ENCODE measurements at places on chromosomes 2 and 18.

DNA sequence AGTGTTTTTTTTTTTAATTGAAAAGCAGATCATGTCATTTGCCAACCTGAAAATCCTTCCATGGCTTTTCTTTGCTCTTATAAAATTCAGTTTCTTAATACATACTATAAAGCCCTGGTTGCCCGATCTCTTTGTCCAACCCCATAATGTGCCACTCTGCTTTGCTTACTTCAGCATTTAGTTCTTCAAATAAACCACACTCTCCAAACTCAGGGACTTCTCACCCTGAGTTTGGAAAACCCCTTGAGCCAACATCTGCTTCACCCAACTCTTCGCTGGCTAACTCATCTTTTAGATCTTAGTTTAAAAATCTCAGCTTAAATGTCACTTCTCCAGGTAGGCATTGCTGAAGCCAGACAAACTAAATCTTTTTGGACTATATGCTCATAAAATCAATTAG lies 1.3 kb upstream of the STAT1 start:
- DNase-seq = no peak

DNA sequence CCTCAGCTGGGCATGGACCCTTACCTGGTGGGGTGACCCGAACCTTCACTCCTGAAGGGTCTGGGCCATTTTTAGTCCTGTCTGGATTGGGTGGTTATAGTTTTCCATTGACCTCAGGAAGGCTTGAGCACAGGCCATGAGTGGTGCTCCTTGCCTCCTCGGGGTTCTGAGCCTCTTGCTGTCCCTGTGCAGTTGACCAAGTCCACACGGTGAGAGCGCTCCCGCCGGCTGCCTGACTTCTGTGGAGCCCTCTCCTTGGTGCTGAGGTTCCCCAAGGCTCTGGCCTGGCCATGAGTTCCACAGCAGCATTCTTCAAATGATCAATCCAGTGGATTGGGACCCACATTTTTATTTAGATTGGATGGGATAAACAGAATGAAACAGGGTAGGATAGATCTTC lies 159.5 kb downstream of the SEPTIN10 start:
- DNase-seq = no peak

- DNase-seq = no peak
These were observed 141.8 kb downstream of the HRH4 start for GRCh38 chr18:24602201-24602600.

GRCh38 chr2:195834836-195835235 lies 177.8 kb downstream of the SLC39A10 start:
- no peak for DNase-seq

- no peak for DNase-seq
These were observed 1.5 kb downstream of the TTC32 start for GRCh38 chr2:19899985-19900930.

GRCh38 chr2:101628030-101628392 lies 69.5 kb upstream of the MAP4K4 start:
- no peak for DNase-seq

DNA sequence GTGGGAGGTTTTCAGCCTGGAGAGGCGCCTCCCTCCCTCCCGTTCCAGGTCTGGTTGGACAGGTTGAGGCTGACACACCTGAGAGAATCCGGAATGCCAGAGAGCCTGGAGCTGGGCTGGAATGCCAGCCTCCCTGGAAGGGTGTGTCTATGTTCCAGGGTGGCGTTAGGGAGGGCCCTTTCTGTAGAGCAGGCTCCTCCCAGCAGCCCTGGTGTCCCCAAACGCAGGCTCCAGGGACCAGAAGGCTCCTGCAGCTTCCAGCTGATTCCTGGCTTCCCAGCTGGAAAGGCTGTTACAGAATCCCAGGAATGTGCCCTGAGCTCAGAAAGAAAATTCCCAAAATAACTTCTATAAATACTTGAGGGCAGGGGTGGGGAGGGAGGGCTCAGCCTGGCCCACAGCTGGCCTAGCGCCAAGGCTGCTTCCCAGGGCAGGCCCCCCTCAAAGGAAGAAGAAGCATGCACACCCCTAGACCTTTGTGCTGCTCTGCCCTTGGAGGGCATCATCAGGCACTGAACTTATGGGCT lies 85.4 kb downstream of the STPG4 start:
- no peak for DNase-seq

- DNase-seq = no peak
These were observed 36.2 kb downstream of the TNS1 start for GRCh38 chr2:217966423-217967070.

DNA sequence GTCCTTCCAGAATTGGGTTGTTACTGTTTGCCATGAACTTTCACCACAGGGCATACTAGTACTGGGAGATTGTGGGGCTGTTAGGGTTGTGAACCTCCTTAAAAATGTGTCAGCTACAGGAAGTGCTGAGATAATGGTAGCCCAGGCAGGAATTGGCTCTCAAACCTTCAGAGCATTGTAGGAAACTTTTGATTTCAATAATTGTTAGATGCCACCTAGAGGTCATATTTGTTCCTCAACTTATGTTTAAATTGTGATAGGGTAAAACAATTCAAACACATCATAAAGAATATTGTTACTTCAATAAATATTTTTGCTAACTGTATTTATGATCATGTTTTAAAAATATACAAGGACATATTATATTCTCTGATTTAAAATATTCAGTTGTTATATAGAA lies 594.6 kb downstream of the ADCYAP1 start:
- DNase-seq = no peak

DNA sequence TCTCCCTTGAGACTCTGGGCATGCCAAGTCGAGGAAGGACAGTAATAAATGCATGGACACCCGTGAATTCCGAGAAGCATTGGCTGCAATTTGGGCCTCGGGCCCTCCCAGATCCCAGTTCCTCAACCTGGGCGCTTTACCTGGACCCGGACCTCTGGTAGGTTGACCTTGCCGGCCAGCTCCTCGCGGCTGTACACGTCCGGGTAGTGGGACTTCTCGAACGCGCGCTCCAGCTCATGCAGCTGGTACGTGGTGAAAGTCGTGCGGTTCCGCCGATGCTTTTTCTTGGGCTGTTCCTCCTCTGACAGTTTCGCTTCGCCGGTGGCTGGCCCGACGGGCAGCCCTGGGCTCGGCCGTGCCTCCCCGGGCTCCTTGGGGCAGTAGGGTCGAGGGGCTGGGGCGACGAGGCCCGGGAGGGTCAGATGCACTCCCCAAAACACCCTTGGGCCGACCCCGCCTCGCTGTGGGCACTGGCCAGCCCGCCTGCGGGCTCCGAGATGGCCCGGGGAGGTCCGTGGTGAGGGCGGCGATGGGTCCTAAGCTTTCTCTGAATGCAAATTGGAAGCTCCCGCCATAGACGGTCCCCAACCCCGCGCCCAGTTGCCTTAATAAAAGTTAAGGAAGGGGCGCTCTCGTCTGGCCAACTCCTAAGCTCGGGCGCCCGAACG lies 899 bp downstream of the RAX start:
- no peak for DNase-seq

GRCh38 chr18:12048010-12048826 lies 45.4 kb upstream of the ANKRD62 start:
- DNase-seq = no peak

DNA sequence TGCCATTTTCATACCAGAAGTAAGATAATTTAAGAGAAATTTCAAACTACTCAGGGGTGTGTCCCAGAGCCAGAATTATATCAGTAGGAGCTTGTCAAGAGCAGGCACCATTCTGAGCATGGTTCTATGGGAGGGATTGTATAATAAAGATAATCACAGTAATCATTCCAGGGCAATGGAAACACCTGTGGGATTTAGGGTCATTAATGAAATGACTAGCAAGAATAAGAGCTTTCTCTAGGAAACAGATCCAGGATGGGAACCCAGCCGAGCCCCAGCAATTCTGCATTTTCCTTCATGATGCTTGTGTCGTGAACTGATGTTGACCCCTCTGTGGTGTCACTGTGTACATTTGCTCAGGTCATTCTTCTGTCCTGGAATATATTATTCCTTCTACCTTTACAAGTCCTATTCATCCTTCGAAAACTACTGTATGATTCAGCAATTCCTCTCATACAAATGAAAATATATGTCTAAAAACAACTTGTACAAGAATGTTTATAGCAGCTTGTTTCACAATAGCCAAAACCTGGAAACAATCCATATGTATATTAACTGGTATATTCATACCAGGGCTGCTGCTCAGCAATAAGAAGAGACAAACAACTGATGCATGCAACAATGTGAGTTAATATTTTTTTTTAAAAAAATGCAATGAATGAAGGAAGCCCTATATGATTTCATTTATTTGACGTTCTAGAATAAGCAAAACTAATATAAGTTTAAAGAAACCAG lies 687.8 kb upstream of the KLHL29 start:
- no peak for DNase-seq

DNA sequence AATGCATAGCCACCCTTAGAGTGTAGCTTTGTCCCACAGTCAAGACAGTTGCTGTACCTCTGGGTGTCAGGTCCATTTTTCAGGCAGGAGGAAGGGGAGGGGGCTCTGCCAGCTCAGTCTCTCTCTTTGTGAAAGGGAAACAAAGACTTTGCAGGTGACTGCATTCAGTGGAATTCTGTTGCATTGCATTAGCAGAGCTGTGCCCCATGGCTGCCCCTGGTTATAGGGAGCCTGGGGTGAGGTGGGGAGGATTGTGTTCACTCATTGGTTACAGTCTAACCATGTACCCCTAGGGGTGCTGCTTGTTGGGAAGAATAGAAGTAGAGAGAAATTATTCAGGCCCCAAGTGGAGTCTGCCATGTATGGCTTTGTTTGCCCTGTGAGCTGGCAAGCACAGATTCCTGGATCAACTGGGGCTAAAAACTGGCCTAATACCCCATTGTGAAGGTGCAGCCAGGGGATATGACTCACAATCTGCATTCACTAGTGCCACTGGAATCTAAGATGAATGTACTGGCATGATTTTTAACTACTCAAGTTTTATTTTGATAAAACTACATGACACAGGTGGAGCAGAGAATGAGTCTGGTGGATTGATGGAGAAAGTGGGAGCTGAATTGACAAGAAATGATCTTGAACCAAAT lies 118.4 kb downstream of the SH3BP4 start:
- DNase-seq = no peak

DNA sequence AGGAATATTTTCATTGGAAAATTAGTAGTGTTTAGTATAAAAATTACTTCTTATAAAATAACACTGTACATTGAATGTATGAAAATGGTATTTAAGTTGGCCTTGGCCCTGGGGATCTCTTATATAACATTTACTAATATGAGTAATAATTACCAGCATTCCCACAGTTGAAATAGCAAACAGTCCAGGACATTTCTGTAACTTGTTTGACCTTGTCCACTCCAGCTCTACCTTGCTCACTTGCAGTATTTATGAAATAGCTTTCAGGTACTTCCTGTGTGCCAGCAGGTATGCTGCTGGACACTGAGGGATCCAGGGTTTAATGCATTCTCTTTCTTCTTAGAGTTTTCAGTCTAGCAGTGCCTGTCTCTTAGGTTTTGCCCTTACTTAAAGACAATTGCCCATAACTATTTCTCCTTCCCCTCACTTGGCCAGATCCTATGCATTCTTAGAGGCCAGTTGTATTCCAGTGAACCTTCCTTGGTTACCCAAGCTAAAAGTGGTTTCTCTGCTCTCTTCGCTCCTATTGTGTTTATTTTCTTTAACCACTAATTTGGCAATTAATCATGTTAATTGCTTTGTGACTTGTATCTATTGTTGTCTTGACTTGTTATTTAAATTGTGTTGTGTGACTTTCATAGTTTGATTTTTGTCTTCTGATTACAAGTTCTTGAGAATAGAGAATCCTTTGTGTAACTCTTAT lies 25.9 kb downstream of the BABAM2 start:
- no peak for DNase-seq

- DNase-seq = no peak
These were observed 71.4 kb downstream of the OSBPL1A start for GRCh38 chr18:24326211-24326610.

GRCh38 chr2:239225871-239226561 lies 174.8 kb downstream of the HDAC4 start:
- no peak for DNase-seq

- DNase-seq = no peak
These were observed 6.0 kb downstream of the SH3BP4 start for GRCh38 chr2:234957834-234958135.

DNA sequence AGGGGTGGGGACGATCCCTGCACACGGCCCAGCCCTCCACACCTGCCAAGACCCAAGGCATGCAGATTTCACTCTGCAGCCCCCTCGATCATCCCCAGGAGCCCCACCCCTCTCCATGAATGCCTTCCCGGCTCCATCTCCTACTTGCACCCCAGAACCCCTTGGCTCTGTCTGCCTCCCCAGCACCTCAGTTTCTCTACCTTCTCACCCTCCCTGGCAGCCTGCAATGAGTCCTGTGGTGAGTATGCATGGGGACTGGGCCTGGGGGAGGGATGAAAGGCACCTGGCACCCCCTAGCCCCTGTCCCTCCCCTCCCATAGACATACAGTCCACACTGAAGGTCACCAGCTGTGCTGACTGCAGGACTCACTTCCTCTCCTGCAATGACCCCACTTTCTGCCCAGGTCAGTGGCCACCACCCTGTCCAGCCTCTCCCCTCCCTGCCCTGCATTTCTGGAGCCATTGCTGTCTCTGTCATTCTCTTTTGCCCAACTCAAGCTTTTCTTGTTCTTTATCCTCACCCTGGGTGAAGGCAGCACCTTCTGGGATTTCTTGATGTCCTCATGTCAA lies 1.0 kb downstream of the TEX51 start:
- no peak for DNase-seq

- DNase-seq = no peak
These were observed 22.5 kb upstream of the SIGLEC15 start for GRCh38 chr18:45802814-45803492.

DNA sequence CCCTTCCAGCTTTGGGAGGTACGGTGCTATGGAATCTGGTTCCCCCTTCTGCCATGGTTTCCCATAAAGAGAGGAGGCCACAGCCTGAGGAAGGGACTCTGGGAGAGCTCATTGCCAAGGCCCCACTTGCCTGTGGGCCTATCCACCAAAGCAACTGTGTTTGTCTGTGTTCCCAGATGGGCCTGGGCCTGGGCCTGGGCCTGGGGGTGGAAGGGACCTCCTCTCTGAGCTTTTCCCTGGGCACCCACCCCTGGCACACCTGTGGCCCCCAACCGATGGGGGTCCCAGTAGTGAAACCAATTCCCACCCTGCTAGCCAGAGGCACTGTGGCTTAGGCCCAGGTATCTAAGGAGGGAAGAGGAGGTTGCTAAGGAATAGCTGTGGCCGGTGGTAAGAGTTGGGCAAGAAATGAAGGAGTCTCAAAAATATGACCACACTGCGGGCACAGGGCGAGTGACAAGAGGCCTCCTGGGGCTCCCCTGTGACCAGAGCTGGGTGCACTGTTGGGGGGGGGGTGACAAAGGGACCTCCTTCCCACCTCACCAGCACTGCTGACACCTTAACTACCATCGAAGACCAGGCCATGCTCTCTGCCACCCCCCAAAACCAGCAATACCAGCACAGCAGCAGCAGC lies 4.9 kb upstream of the DUSP2 start:
- no peak for DNase-seq

Data from HEK293T (cell line).